ENCODE measurements at places on chromosomes 5 and 9. TPM values are rescaled to one million over a fixed set of nuclear protein-coding genes. Genes with fewer than 3 reads are reported as not detected.

GRCh38 chr5:10695055-10695649, 65.9 kb downstream of the DAP start:
- H3K36me3 ChIP-seq: peaks cover 4% of the 10 kb centered on the region
- no peak overlapping the region for H3K27ac ChIP-seq
- H3K4me3 ChIP-seq: no peak overlapping the region
- H3K27me3 ChIP-seq: no peaks in the 10 kb centered on the region
- H3K4me1 ChIP-seq: peaks cover 27% of the 10 kb centered on the region
- DNase-seq: peak; percentile 56

GRCh38 chr5:36570301-36571095, 35.9 kb upstream of the SLC1A3 start:
- H3K27ac ChIP-seq: no peak overlapping the region
- H3K4me3 ChIP-seq: no peak overlapping the region
- H3K36me3 ChIP-seq: no peaks in the 10 kb centered on the region

The GAS1 gene
- total RNA-seq: 0.21 TPM

GRCh38 chr9:68742333-68742730, 37.3 kb downstream of the PIP5K1B start:
- no peak overlapping the region for H3K4me3 ChIP-seq
- H3K36me3 ChIP-seq: no peaks in the 10 kb centered on the region
- H3K4me1 ChIP-seq: no peaks in the 10 kb centered on the region
- DNase-seq: no peak

DNA sequence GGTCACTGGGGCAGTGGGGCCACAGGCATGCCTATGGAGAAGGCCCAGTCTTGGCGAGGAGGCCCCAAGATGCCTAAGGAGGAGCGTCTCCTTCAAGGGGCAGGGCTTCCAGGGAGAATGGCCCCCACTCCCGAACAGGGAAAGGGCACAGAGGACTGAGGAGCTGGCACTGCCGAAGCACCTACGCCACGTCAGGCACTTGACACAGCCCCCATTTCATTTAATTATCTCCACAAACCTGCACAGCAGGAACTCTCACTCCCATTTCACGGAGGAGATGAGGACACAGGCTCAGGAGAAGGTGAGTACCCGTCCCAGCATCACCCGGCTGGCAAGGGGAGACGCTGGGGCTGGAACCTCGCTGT, 26.0 kb downstream of the EGR1 start:
- H3K4me3 ChIP-seq: peak overlapping the region; percentile 41
- H3K27me3 ChIP-seq: peaks cover 23% of the 10 kb centered on the region
- H3K27ac ChIP-seq: no peak overlapping the region
- no peak for DNase-seq

DNA sequence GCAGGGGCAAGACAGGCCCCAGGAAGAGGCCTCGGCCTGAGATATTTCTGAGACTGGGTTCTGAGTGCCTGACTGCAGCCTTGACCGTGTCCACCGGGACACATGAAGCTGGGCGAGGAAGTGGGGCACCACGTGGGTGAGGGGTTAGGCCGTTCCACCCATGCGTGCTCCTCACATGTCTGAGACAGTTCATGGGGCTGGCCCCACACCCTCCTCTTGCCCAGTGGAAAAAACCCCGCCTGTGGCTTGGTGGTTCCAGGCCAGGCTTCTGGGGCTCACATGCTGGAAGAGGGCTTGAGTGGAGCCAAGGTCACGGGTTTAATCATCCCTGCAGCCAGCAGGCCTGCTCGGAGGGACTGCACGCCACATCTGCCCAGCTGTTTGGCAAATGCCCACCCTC, 11.4 kb downstream of the HMCN2 start:
- H3K4me3 ChIP-seq: no peak overlapping the region
- no peaks in the 10 kb centered on the region for H3K36me3 ChIP-seq
- peaks cover 7% of the 10 kb centered on the region for H3K27me3 ChIP-seq
- no peak overlapping the region for H3K27ac ChIP-seq
- no peaks in the 10 kb centered on the region for H3K4me1 ChIP-seq
- DNase-seq: no peak

GRCh38 chr5:52356311-52356918, 431.3 kb upstream of the ITGA1 start:
- DNase-seq: no peak
- no peak overlapping the region for H3K27ac ChIP-seq
- no peaks in the 10 kb centered on the region for H3K36me3 ChIP-seq
- no peaks in the 10 kb centered on the region for H3K27me3 ChIP-seq
- H3K4me1 ChIP-seq: no peaks in the 10 kb centered on the region

- no peaks in the 10 kb centered on the region for H3K36me3 ChIP-seq
- DNase-seq: no peak
- no peak overlapping the region for H3K27ac ChIP-seq
- peaks cover 3% of the 10 kb centered on the region for H3K27me3 ChIP-seq
These were observed 2.6 kb upstream of the SLC28A3 start for GRCh38 chr9:84343111-84343521.

DNA sequence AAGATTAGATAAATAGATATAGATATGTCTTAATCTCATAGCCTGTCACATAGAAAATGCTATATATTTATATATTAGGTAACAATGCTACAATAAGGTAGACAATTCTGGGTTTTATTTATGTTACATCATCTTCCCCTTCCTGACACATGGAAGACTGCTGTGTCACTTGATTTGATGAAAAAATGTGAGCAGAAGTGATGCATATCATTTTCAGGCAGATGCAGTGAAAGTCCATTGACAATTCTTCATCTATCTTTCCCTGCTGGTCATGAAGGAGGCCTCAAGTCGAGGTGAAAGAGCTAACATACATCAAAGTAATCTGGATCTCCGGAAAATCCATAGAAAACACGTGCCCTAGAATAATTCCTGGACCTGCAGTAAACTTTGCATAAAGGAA, 57.8 kb upstream of the CHD1 start:
- no peak overlapping the region for H3K4me3 ChIP-seq
- H3K4me1 ChIP-seq: peaks cover 10% of the 10 kb centered on the region
- H3K36me3 ChIP-seq: no peaks in the 10 kb centered on the region

- no peak for DNase-seq
- no peaks in the 10 kb centered on the region for H3K4me1 ChIP-seq
- no peak overlapping the region for H3K27ac ChIP-seq
- no peak overlapping the region for H3K4me3 ChIP-seq
These were observed 2067.2 kb upstream of the C9orf72 start for GRCh38 chr9:29640507-29640906.

DNA sequence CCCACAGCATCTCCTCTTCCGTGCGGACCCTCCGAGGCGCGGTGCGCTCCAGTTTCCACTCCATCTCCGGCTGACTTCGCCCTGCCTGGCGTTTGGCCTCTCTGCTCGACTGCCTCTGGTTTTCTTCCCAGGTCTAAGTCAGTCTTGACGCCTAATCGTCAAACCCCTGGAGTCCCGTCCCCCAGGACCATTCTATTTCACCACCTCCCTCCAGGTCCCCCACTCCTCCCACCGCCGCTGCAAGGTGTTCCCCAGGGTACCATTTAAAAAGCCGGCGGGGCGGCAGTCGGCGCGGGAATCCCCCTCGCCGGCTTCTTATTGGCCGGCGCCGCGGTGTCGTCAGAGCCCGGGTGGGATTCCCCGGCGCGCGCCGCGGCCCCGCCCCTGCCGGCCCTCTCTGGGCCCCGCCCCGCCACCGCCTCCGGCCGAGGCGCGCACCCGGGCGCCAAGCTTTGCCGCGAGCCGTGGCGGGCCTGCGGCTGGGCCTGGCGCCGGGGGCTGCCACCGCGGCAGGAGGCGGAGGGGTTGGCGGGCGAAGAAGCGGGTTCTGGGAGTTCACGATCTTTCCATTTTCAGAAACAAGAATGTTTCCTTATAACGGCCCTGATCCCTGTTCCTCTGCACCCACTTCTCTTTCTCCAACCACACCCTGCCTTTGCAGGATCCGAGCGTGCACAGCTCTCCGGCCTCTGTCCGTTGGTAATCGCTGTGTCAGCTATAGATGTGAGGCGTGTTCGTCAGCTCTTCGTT, at the start of gene CDC20B:
CDC20B (minus strand) TSS at position 241 of the 750 bp plus-strand sequence; CDS start at position 64, 177 bp downstream.
- peak within 1 kb of the TSS; percentile 55 for H3K27ac ChIP-seq
- peaks cover 41% of the 10 kb centered on the region for H3K4me1 ChIP-seq
- H3K27me3 ChIP-seq: peaks cover 60% of the 10 kb centered on the region
- H3K36me3 ChIP-seq: no peaks in the 10 kb centered on the region
- H3K4me3 ChIP-seq: peak within 1 kb of the TSS; percentile 75
- DNase-seq: peak; percentile 86

The SPOCK1 gene
- total RNA-seq: not detected

The TAF11L6 gene
- total RNA-seq: not detected

The ZCCHC7 gene
- 50.2 TPM for total RNA-seq

DNA sequence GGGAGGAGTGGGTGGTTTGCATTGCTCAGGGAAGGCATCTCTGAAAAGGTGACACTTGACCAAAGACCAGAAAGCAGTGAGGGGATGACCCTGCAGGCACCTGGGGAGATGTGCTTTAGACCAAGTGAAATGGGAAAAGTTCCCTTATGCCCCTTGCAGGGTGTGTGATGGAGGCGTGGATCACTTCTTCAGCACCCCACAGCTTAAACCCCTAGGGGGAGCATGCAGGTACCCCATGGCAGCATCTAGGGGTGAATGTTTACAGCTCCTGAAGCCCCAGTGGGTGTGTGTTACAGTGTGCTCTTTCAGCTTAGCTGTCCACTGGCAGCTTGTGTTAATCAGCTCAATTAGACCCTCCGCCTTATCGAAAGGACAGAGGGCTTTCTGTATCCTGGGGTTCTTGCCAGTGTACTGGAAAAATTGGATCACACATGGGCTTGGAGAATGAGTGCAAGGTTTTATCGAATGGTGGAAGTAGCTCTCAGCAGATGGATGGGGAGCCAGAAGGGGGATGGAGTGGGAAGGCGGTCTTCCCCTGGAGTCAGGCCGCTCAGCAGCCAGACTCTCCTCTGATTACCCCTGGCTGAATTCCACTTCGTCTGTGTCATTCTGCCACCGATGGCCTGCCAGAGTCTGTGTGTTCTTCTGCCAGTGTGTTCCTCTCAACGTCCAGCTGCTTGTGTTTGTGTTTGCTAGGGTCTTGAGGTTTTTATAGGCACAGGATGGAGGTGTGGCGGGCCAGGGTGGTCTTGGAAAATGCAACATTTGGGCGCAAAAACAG, 6.3 kb downstream of the BHMT2 start:
- no peak overlapping the region for H3K27ac ChIP-seq
- peaks cover 5% of the 10 kb centered on the region for H3K4me1 ChIP-seq

- peaks cover 28% of the 10 kb centered on the region for H3K4me1 ChIP-seq
- no peaks in the 10 kb centered on the region for H3K36me3 ChIP-seq
- H3K27ac ChIP-seq: peak overlapping the region; percentile 51
- no peak for DNase-seq
These were observed 35.5 kb downstream of the VAV2 start for GRCh38 chr9:133956520-133957076.

The TAS2R1 gene
- total RNA-seq: not detected

The PKD2L2 gene
- not detected for total RNA-seq

GRCh38 chr5:51566953-51567352, 183.7 kb downstream of the ISL1 start:
- no peaks in the 10 kb centered on the region for H3K27me3 ChIP-seq
- DNase-seq: no peak
- H3K36me3 ChIP-seq: no peaks in the 10 kb centered on the region
- H3K4me3 ChIP-seq: no peak overlapping the region
- no peaks in the 10 kb centered on the region for H3K4me1 ChIP-seq
- H3K27ac ChIP-seq: no peak overlapping the region

- no peaks in the 10 kb centered on the region for H3K4me1 ChIP-seq
- no peak overlapping the region for H3K4me3 ChIP-seq
- DNase-seq: no peak
These were observed 164.2 kb downstream of the MEF2C start for GRCh38 chr5:88718736-88719135.

The PCDHGA3 gene
- not detected for total RNA-seq

- no peaks in the 10 kb centered on the region for H3K36me3 ChIP-seq
- H3K4me3 ChIP-seq: no peak overlapping the region
- H3K27me3 ChIP-seq: peaks cover 5% of the 10 kb centered on the region
- no peak overlapping the region for H3K27ac ChIP-seq
- no peak for DNase-seq
These were observed 76.9 kb downstream of the SYK start for GRCh38 chr9:90878562-90878961.

The OR1J2 gene
- total RNA-seq: not detected

GRCh38 chr9:112819635-112820496, 69.3 kb downstream of the SNX30 start:
- H3K4me3 ChIP-seq: no peak overlapping the region
- H3K27ac ChIP-seq: no peak overlapping the region

DNA sequence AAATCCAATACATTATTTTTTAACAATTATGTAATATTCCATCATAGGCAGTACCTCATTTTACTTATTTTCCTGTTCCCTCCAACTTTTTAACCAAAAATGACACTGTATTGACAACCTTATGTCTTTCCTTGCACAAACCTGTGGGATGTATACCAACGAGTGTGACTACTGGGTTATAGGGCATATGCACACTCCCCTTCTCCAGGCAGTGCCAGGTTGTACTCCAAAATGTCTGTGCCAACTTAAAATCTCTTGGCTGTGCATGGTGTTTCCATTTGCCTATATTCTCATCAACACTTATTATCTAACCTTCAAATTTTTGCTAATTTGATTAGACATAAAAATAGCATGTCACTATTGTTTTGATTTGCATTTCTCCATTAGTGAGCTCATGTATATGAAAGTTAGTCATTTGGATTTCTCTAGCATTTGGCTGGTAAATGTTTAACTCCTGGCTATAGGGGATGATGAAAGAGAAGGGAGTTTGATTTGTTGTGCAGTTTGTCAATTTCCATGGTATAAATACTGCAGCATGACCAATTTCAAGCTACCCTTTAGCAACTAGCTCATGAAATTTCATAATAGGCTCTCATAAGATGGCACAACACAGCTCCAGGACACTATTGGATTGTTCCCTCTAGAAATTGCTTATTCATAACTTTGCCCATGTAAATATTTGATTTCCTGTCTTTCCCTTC, 129.9 kb downstream of the BAAT start:
- H3K27ac ChIP-seq: no peak overlapping the region
- H3K36me3 ChIP-seq: no peaks in the 10 kb centered on the region
- no peaks in the 10 kb centered on the region for H3K4me1 ChIP-seq
- no peak for DNase-seq

DNA sequence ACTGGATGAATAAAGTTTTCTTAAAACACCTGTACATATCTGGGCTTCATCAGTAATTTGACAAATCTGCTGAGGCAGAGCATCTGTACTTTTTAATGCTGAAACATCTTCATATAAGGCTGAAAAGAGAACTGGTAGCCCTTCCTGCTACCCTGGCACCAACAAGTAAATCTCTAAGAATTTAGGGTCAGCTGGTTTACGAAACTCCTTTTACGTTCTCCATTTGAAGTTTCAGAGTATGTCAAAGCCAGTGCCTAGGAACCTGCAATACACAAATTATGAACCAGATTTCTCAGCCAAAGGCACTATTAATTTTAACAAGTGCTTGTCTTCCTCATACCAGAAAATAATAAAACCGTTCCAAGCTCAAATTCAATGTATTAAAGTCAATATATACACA, 3.8 kb downstream of the ZFAND5 start:
- no peak overlapping the region for H3K4me3 ChIP-seq
- peak overlapping the region; percentile 10 for H3K27ac ChIP-seq
- peaks cover 62% of the 10 kb centered on the region for H3K36me3 ChIP-seq
- no peak for DNase-seq

- no peak overlapping the region for H3K27ac ChIP-seq
- no peak overlapping the region for H3K4me3 ChIP-seq
- no peaks in the 10 kb centered on the region for H3K36me3 ChIP-seq
- DNase-seq: no peak
These were observed 485.6 kb downstream of the ZSWIM6 start for GRCh38 chr5:61817472-61818326.

GRCh38 chr9:5644501-5644900, 15.6 kb downstream of the RIC1 start:
- H3K4me1 ChIP-seq: peaks cover 34% of the 10 kb centered on the region
- H3K36me3 ChIP-seq: peaks cover 46% of the 10 kb centered on the region
- peak overlapping the region; percentile 16 for H3K27ac ChIP-seq
- no peak overlapping the region for H3K4me3 ChIP-seq
